ENCODE measurements at places on chromosomes 4 and X.

GRCh38 chr4:77819404-77819842 lies 255 bp upstream of the CNOT6L start:
- peak; percentile 64 for DNase-seq

DNA sequence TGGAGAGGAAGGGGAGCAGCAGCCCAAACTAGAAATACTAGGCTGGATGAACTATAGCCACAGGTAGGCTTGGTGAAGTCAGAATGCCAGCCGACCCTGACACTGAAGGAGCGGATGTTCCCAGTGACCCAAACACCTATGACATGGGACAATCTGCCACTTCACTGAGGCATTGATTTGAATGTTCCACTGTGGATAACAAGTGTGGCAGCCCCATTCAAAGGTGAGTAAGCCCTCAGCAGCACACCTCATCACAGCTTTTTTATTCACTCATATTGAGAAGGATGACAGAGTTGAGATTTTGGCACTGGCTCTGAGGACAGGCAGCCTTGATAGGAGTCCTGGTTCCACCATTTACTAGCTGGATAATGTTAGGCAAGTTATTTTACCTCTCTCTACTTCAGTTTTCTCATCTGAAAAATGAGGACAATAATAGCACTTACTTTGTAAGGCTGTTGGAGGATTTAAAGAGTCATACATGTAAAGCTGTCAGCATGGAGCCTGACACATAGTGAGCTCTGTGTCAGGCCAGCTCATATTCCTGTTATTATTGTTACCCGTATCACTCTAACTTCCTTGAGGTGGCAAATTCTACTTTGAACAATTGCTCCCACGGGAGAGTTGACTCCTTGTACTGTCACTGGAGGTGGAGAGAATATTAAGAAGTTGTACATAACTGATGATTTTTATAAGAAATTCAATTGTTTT lies 114.6 kb downstream of the RASL11B start:
- DNase-seq: no peak

GRCh38 chr4:52612341-52612740 lies 46.8 kb downstream of the USP46 start:
- no peak for DNase-seq

GRCh38 chrX:47380268-47380667 lies 9.9 kb downstream of the ZNF157 start:
- DNase-seq: no peak

- DNase-seq: no peak
Measured at GRCh38 chrX:1274786-1275185, 6.2 kb downstream of the CSF2RA start.

GRCh38 chrX:130851569-130851968 lies 51.4 kb downstream of the ENOX2 start:
- DNase-seq: no peak

DNA sequence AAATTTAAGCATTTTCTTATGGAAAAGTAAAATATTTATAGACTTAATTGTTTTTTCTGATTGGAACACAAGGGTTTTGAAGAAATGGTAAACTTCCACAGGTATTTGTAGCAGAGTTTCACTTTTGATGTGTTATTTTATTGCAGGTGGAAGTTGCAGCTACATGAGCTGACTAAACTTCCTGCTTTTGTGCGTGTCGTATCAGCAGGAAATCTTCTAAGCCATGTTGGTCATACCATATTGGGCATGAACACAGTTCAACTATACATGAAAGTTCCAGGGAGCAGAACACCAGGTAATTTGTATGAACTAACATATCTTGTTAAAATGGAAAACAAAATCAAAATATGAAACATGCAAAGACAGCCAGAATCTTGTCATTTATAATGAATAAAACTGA lies 117.4 kb downstream of the DIPK2B start:
- DNase-seq: no peak

GRCh38 chr4:150578745-150579501 lies 3.0 kb upstream of the MAB21L2 start:
- no peak for DNase-seq

- DNase-seq: no peak
Measured at GRCh38 chr4:83516042-83516772, 19.7 kb upstream of the GPAT3 start.

DNA sequence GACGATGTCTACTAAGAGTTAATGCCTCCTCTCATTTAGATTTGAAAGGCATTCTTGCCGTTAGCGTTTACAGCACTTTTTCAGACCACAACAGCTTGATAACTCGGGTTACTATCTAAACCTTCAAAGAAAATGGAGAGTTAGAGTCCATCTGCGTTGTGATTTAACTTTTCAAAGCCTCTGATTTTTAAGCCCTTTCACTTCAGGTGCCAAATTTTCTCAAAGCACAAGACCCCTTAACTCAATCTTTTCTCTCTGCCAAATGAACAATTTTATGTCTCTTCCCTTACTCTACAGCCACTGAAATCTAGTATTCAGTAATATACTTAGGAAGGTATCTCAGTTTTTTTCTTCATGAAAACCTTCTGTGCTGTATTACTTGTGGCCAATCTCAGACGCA lies 310.5 kb downstream of the TENM3 start:
- DNase-seq: no peak

DNA sequence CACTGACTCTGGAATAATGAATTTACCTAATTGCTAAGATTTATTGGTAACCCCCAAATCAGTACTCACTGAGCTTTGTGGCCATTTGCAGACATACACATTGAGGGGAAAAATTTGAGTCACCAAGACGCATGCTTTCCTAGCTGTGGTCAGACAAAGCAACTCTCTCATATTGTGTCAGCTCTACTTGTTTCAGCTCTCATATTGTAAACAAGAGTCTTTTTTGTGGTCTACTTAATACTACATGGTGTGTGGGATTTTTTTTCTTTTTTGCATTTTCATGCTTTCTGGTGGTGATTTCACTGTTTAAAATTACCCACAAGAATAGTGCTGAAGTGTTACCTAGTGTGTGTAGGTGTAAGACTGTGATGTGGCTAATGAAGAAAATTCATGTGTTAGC lies 428.2 kb upstream of the GALNT7 start:
- DNase-seq: no peak

GRCh38 chr4:126269106-126269505 lies 954.4 kb downstream of the FAT4 start:
- DNase-seq: no peak

DNA sequence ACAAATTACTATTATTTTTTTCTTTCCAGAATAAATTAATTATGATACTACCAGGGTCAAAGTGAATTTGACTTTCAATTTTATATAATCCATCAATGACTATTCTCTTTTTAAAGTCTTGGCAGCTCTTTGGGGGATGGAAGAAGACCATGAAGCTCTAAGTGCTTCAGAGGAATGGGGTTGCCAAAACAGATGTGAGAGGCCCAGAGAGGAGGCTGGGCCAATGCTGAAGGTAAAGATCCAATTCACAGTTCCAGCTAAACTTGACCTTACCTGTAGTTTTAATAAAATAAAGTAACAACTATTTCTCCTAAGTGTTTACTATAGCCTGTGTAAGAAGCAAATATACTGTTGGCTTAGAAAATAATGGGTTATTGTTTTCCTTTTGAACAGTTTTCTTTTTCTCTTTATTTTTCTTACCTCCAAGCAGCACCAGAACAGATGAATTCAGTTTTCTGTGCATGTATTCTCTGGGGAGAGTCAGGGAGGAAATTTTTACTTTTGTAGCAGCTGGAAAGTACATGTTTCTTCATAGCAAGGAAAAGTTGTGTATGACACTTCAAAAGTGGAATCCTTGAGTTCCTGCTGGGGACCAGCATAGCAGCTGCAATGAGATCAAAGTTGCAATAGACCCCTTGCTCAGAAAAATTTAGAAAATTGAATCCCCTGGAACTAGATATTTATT lies 104.9 kb downstream of the CEP44 start:
- no peak for DNase-seq

GRCh38 chr4:24330172-24330571 lies 254.2 kb downstream of the DHX15 start:
- DNase-seq: no peak

- no peak for DNase-seq
Measured at GRCh38 chr4:127772769-127773671, 9.1 kb upstream of the HSPA4L start.

DNA sequence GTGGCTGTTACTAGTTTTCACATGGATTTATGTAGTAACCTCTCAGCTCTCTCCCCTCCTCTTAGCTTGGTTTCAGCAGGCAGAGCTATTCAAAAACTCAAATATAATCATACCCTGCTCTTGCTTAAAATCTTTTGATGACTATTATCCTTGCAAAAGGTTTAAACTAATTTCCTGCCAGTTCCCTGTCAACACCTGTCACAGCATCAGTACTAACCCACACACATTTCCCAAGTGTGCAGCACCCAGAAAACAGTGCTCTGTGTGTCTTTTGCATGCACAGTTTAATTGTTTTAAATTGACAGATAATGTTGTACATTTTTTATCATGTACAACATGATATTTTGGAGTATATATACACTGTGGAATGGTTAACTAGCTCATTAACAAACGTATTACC lies 202.0 kb downstream of the PAPSS1 start:
- DNase-seq: no peak

- DNase-seq: no peak
Measured at GRCh38 chrX:130301405-130301804, 32.7 kb upstream of the ZNF280C start.

DNA sequence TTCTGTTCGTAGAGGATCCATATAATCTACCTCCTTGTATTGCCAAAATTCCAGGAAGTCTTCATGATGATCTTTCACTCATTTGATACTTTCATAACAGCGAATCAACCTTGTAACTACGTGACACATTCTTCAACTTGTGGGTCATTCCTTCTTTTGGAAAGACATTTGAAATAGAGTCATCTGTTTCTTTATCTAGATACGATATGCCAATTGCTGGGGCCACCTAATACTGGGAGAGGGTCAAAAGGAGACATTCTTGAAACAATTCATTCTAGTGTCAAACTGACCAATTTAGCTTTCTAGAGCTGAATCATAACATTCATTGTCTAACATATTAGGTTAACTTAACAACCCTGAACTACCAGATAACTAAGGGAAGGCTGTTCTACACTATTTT lies 62.9 kb upstream of the SMAD1 start:
- DNase-seq: no peak

DNA sequence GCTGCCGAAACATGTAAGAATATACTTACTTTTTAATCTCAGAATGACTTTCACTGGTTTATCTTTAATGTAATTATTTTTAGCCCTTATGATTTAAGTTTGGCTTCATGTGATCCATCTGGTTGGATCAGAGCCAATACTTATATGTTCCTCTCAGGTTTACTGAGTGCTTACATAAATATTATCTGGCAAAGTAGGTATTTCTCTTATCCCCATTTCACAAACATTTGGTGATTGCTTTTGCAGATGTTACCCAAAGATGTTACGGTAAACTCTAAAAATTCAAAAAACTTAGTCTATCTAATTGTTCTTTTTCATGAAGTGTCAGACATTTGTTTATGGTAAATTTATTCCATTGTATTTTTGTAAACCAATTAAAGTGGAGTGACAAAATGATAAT lies 115.0 kb upstream of the TLL1 start:
- DNase-seq: no peak

DNA sequence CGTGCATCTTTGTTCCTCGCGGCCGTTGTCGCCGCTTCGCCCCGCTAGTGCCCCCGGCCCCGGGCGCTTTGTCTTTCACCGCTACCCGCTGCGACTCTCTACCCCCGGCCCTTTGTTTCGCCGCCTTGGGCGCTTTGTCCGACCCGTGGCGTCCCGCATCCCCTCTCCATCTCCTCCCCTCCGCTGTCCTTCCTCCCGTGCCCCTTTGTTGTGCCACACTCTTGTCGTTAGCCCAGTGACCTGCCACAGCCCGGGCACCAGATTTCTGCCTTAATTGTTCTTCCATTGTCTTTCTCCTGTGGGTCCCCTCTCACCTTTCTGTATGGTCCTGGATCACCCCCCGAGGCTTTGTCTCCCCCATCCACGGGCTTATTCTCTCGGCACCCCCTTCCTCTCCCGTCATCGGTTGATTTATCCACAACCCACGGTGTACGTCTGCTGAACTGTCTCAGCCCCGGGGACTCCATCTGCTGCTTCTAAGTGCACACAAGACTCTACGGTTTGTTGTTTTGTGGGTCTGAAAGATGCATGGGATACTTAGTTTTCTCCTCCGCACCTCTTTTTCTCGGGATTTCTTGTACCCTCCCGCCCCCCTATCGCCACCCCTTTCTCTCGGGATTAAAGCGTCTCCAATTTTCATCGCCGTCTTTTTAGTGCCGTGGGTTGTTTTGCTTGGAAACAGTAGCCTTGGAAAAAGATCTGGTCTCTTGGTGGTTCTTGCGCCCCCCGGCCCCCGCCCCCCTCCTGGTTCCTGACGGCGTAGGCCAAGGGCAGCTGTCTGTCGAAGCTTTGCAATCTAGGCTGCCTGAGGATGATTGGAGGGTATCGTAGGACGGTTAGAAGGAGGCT lies 783 bp downstream of the RBPJ start:
- no peak for DNase-seq

DNA sequence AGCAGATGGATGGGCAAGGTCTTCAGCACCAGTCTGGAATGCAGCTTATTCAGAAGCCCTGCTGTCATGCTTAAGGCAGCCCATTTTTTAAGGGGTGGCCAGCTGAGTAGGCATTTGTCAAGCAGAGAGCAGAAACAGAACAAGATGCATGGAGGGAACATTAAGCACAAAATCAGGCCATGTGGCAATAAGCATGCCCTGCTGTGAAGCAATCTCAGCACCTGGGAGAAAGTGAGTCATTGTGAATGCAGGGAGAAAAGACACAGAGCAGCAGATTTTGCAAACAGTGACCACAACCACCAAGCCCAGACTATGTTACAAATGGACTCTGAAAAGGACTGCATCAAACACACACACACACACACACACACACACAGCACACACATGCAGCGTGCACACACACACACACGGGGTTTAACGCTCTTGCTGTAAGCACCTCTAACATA lies 94.1 kb upstream of the GALNT7 start:
- no peak for DNase-seq

- DNase-seq: no peak
Measured at GRCh38 chrX:150363561-150364346, 637 bp downstream of the MAMLD1 start.

- DNase-seq: no peak
Measured at GRCh38 chrX:112866175-112866574, 25.5 kb upstream of the AMOT start.

DNA sequence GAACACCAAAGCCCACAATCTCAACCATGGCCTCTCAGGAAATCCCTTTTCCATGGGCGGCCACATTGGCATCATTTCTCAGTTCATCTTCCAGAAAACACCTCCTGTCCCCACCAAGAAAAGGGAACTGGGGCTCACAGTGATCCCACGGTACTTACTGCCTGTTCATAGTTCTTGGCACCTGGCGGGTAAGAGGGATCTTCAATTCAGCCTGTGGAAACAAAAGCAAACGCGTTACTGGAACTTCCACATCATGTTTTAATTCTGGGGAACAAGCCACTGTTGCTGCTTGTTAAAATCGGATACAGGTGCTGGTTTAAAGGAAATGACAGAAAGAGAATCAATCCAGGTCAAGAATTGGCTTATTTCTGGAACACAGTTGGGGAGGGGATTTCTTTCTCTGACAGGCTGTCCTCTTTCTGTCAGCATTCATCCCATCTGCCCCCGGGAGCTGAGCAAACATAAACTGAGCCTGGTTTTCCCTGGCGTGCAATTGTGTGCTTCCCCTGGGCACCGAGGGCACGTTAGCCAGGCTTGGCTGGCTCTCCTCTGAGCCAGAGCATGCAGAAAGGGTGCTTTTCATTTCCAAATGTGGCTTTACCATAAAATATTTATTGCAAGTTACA lies 16.8 kb downstream of the CLNK start:
- no peak for DNase-seq

- no peak for DNase-seq
Measured at GRCh38 chrX:15989716-15990115, 133.6 kb upstream of the GRPR start.

All from stimulated activated CD8-positive, alpha-beta memory T cell treated with anti-CD3 and anti-CD28 coated beads, Interleukin-15, amount 100 ng/mL, for 24 hours (primary cell).